ENCODE measurements at places on chromosomes 5 and 9. TPM values are rescaled to one million over a fixed set of nuclear protein-coding genes. Genes with fewer than 3 reads are reported as not detected.

- no peak for DNase-seq
- no peak overlapping the region for H3K27ac ChIP-seq
- H3K36me3 ChIP-seq = no peaks in the 10 kb centered on the region
- no peaks in the 10 kb centered on the region for H3K4me1 ChIP-seq
- H3K4me3 ChIP-seq = no peak overlapping the region
Observed at GRCh38 chr9:22740781-22741180, 294.2 kb downstream of the DMRTA1 start.

The APC gene
- total RNA-seq = 11.7 TPM

The SLC36A2 gene
- not detected for total RNA-seq

The SLC31A1 gene
- total RNA-seq = 13.6 TPM

DNA sequence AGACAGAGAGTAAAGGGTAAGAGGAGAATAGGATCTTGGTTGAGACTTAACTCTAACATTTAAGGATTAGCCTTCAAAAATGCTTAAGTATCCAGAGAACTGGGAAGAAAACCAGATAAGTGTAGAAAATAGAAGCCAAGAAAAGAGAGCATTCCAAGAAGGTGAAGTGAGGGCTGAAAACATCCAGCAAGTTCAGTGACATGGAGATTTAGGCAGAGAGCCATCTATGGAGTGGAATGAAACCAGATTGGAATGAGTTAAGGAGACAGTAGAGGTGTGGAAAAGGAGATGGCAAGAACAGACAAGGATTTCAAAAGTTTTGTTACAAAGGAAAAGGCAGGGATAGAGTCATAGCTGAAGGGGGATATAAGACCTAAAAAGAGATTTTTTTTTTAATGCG is 188.1 kb downstream of the TRPM3 start:
- H3K36me3 ChIP-seq = no peaks in the 10 kb centered on the region
- no peak overlapping the region for H3K27ac ChIP-seq
- H3K4me3 ChIP-seq = no peak overlapping the region
- DNase-seq = no peak
- H3K4me1 ChIP-seq = no peaks in the 10 kb centered on the region
- H3K27me3 ChIP-seq = no peaks in the 10 kb centered on the region

- DNase-seq = no peak
- H3K36me3 ChIP-seq = peaks cover 54% of the 10 kb centered on the region
- H3K27me3 ChIP-seq = no peaks in the 10 kb centered on the region
- no peaks in the 10 kb centered on the region for H3K4me1 ChIP-seq
Observed at GRCh38 chr9:109391176-109391575, 70.3 kb upstream of the EPB41L4B start.

DNA sequence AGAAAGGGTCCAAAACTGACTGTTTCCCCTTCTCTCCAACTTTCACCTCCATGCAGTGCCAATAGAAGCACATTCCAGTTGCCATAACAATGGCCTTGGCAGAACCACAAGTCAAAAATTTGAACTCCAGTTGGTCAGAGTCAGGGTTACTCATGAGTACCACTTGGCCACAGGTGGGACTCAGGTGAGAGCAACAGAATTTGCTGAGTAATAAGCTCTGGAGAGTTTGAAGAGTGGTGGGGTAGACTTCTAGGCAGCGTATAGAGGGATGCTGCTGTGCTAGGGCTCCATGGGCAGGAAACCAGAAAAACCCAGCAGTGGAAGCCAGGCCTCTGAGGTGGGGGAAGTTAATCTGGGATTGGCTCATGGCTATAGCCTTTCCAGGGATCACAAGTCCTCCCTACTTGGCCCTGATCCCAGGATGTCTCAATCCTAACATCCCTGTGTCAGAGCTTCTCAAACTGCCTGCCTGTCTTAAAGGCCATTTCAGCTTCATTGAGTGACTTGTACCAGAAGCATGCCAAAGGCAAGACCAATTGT is 30.2 kb downstream of the SNX18 start:
- H3K36me3 ChIP-seq = no peaks in the 10 kb centered on the region
- no peak for DNase-seq
- H3K4me1 ChIP-seq = no peaks in the 10 kb centered on the region
- no peak overlapping the region for H3K27ac ChIP-seq
- no peak overlapping the region for H3K4me3 ChIP-seq

- H3K27ac ChIP-seq = no peak overlapping the region
- no peak for DNase-seq
- no peaks in the 10 kb centered on the region for H3K27me3 ChIP-seq
- no peaks in the 10 kb centered on the region for H3K4me1 ChIP-seq
- no peak overlapping the region for H3K4me3 ChIP-seq
- no peaks in the 10 kb centered on the region for H3K36me3 ChIP-seq
Observed at GRCh38 chr9:132842124-132843044, 35.7 kb downstream of the AK8 start.

All from pancreas (tissue), 10 donors.